ENCODE measurements at places on chromosomes 2 and 18.

- no peak for DNase-seq
Measured at GRCh38 chr2:173571021-173571821, 216.5 kb downstream of the CDCA7 start.

DNA sequence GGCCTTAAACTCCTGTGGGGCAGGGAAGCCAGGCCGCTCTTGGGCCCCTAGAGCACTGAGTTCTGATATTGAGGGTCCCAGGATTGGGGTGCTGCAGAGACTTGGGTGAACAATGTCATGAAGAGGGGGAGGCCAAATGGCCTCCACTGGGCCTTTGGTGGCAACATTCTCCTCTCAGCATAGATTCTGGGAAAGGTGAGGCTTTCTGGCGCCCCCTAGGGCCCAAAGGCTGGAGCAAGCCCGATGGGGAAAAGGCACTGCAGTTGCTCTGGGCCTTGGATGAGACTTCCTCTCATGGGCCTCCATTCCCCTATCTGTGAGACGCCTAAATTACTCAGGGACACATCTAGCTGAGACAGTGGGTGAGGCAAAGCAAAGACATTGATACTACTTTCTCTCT, 84.8 kb downstream of the ACAA2 start:
- DNase-seq, result peak; percentile 41

DNA sequence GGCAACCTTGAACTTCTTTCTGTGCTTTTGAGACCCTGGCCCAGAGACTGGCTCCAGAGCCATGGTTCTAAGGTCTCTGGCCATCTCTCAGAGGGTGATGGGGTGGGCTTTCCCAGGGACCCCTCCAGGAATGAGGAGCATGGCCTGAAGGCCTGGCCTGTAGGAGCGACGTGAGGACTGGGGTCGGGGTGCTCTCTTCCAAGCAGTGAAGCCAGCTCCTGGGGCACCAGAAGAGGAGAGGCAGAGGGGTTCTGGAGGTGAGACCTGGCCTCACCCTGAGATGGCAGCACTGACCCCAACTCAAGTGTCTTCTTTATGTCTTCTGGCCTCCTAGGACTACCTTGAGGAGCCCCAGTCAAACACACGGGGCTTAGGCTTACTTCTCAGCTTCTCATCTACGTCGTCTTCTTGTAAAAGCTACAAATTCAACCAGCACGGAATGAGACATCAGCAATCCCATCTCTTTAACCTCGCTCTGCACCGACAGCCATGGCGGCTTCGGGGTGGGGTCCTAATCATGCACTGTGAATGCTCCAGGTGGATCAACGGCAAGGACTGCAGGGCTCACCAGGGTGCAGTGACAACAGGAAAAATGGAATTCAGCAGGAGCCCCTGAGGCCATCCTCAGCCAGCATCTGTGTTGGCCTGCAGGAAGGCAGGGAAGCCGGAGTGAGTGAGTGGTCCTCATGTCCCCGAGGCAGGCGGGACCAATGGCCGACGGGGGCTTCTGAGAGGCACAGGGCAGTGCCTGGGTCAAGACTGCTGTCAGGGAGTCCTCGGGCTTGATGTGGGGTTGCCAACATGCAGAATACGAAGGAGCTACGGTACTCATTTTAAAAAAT, 214.1 kb downstream of the HDAC4 start:
- DNase-seq, result no peak

DNA sequence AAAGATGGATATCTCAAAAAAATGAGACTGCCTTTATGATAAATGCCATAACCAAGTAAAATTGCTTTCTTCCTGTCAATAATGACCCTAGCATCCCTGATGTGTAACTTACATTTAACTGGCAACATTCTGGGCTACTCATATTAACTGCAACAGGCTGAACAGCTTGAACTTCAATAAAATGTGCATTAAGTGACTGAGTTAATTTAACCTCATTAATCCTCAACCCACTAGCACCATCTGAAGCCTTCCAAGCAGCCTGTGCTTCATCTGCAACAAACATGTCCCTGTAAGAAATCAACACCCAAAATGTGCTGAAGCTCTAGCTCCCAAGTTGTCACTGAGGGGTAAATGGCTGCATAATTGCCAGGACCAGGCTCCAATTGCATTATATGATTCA, 296.2 kb upstream of the ZC3H15 start:
- no peak for DNase-seq

DNA sequence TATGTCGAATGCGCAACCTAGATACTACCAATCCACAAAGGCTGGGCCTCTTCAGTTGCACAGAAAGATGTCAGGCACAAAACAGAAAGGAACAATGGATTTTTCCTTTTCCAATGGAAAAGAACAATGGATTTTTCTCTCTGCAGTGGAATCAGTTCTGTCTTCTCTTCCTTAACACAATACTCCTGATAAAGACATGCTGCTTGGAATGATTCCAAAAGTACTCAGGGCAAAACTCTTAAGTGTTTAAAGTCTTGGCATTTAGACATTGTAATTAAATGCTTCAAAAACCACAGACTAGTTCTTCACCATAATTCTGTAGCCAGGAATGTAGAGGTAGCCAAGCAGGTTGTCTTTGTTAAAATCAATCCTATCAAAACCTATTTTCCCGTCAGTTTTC, 46.7 kb upstream of the FLACC1 start:
- DNase-seq, result no peak

Data from liver (tissue), 10 donors.